ENCODE measurements at places on chromosomes 4 and X.

DNA sequence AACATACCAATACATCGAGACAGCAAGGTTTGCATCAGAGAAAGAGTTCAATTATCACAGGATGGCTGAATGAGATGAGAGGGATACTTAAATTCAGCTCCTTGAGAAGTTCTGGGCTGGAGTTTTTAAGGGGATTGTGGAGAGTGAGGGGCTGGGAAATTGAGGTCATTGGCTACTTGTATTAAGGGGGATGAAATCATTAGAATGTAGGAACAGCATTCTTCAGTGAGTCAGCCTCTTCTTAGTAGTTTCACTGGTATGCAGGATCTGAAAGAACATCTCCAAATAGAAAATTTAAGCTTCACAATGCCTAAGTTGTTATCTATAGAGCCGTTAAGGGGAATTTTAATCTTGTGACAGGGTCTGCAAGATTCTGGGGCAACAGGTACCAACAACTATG, 211.6 kb upstream of the TAPT1 start:
- DNase-seq: no peak

- DNase-seq: peak; percentile 65
Measured at GRCh38 chr4:158253350-158253980, 43.2 kb downstream of the TMEM144 start.

GRCh38 chr4:176077561-176077960, 11.9 kb downstream of the WDR17 start:
- no peak for DNase-seq

- peak; percentile 66 for DNase-seq
Measured at GRCh38 chrX:9370893-9371292, 94.0 kb upstream of the TBL1X start.

- no peak for DNase-seq
Measured at GRCh38 chrX:8364369-8365141, 100.1 kb upstream of the VCX3B start.

DNA sequence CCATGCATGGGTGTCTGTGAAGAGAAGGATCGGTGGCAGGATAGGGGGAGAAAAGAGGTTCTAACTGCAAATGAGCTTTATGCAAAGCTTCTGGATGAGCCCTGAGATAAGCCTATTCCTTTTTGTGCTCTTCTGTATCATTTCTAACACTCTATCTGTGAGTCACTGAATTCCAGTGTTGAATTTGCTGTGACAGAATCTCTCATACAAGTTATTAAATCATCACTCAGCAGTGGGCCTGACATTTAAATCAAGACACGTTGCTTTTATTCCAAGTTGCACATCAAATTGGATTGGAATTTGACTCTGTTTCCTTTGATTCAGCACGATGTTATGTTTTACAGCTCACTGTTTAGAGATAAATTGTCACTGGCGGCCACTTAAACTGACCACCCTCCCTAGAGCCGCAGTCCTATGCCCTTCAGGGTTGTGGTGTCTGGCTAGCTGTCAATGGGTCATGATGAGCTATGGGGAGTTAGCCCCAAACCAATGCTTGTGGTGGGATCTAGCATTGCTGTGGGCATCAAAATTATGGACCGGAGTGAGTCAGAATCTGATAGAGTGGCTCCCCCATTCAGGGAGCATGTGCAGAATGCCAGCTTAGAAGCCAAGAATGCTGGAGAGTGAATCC, 42.7 kb downstream of the LHFPL1 start:
- no peak for DNase-seq

DNA sequence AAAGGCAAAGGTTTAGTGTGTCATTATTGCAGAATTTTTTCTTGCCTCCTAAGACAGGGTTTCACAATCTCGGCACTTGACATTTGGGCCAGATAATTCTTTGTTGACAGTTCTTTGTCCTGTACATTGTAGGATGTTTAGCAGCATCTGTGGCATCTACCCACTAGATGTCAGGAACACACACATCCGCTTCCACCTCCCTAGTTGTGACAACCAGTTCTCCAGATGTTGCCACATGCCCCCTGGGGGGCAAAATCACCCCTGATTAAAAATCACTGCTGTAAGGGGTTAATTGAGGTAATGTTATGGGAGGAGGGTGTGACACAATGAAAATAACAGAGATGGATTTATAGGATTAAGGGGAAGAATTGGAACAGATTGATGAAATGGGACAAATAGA, 75.3 kb downstream of the HMGB2 start:
- no peak for DNase-seq

DNA sequence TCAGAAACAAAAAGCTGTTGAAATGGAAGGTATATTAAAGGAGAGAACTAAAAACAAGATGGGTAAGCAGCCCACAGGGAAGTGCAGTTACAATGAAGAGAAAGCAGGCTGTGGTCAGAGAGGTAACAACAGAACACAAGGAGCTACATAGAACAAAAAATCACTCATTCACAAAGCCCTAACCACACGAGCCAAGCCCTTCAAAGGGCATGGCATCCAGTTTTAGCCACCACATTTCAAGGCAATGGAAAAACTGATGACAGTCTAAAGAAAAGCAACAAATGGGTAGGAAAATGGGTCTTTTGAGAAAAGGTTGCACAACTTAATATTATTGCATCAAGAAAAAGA, 37.5 kb downstream of the KDR start:
- DNase-seq: no peak

DNA sequence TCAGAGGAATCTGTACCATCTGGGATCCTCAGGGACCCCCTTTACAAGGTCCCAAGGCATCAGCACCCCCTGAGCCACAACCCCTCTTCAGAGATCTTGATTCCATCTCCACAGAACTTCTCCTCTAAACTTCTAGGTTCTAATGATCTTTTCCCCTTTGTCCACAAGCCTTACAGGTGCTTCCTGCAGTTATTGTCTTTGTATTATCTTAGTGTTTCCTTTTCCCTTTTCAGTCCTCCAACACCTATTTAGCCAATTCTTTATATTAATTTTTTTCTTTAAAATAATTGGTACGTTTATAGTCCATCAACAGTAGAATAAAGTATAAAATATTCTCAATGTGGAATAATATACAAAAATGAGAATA, 35.2 kb upstream of the FAM241A start:
- no peak for DNase-seq

DNA sequence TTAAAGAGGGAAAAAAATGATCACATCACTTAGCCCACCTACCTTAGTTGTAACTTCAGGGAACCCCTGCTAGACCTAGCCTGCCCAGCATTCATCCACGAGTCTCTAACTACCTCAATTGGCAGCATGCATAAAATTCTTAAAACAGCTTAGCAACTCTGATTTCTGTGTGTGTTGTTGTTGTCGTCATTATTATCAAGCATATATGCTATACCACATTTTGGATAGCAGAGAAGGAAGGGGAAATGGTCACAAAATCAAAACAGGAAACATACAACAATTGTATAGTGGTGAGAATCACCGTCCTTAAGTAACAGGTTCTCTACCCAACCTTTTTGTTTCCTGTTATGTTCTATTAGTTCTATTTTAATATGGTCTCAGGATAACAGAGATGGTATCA, 2.7 kb upstream of the ACOT9 start:
- DNase-seq: no peak

DNA sequence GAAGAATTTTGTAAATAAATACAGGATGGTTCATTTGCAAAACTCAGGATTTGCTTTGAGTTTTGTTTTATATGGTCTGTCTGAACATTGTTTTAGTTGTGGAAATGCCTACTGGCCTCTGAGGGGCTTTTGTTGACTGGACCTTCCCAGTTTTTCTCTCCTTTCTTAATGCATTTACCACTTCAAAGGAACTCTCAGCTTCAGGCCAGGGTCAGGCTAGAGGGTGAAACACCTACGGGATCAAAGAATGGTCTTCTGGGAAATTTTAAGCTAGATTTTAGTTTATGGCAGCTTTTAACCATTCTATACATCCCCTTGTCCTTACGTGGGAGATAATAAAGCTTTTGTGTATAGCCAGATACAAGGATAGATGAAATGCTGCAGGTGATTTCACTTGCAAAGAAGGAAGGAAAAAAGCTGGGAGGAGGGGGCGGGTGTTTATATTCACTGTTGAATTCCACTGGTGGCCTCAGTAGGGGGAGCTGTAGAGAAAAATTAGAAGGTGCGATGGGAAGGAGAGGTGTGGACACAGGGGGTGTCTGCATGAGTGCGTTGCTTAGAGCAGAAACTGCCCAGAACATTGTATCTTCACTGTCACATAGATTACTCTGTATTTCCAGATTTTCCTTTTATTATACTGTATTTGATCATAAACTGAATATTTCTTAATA, 151.8 kb downstream of the TSPAN5 start:
- DNase-seq: no peak

DNA sequence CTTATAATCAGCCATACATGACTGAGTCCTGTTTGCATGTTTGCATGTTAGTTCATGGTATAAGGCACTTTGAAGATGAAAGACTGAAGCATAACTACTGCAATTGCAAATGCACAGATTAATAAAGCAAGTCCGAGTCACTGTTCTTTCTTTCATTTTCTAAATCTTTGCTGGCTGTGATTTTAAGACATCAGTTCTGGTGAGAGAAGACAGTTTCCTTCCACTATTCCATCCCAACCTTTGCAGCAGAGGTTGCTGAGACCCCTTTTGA, 28.3 kb downstream of the RASL11B start:
- DNase-seq: no peak

GRCh38 chrX:150036181-150036580, 97.9 kb upstream of the EOLA2 start:
- no peak for DNase-seq
